ENCODE measurements at places on chromosomes 5 and 9.
A peak's percentile ranks its signal among the peaks of the same experiment; 100 is the strongest.

GRCh38 chr9:116697362-116697761, 10.3 kb downstream of the TRIM32 start:
- peak; percentile 75 for DNase-seq

DNA sequence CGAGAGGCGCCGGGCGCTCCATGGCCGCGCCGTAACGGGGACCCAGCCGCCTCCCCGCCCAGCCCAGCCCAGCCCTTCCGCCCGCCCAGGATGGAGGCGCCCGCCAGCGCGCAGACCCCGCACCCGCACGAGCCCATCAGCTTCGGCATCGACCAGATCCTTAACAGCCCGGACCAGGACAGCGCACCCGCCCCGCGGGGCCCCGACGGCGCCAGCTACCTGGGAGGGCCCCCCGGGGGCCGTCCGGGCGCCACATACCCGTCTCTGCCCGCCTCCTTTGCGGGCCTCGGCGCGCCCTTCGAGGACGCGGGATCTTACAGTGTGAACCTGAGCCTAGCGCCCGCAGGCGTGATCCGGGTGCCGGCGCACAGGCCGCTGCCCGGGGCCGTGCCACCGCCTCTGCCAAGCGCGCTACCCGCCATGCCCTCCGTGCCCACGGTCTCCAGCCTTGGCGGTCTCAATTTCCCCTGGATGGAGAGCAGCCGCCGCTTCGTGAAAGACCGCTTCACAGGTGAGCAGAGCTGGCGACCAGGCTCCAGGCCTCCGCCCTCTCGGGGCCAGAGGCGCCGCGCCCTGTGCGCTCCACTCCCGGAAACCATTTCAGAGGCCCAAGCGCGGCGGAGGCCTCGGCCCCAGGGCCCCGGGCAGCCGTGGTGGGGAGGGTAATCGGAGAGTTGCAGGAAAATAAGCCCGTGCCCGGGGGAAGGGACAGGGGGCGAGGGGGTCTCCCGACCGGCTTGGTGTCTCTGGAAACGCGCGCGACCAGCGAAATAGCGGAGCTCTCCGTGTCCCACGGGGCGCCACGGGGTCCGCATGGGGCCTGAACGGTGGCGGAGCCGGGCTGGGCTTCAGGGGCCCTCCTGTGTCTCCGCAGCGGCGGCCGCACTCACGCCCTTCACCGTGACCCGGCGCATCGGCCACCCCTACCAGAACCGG, 496 bp downstream of the TLX3 start:
- DNase-seq, result no peak

DNA sequence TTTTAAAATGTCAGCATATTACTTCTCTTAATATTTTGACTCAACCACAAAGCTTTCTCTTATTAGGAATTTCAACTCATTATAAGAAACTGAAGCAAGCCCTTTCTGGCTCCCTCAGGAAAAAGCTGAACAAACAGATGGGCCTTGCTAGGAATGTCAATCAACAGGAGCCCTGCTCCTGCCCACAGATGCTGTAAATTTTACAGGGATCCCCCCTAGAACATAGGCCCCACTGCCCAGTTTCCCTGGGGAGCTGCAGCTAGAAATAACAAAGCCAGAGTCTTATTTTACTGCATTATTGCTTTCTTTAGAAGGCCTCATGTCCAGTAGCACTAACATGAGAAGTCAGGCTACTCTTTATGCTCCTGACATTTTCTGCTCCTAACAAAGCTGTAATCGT, 103.8 kb downstream of the PCSK1 start:
- DNase-seq, result no peak

- DNase-seq, result no peak
Observed at GRCh38 chr5:35129921-35130485, 82.3 kb upstream of the AGXT2 start.

DNA sequence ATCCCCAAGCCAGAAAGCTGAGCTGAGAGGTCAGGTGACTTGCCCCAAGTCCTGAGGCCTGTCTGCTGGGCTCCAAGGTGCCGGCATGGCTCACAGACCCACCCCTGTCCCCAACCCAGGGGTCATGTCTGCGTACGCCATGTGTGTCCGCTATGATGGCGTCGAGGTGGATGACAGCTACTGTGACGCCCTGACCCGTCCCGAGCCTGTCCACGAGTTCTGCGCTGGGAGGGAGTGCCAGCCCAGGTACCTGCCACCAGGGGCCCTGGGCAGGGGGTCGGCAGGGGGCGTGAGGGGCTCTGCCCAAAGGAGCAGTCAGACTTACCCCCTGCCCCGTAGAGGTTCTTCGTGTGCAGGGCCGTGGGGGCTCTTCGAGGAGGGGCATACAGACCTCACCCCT, 32.3 kb downstream of the ADAMTSL2 start:
- no peak for DNase-seq

Data from AG04449 (cell line).